Inflammatory macrophage treated with lipopolysaccharide for 1 hour (primary cell): ENCODE measurements at places on chromosomes 6 and 20.

- no peak for DNase-seq
Observed at GRCh38 chr6:64146876-64147275, 511.3 kb downstream of the PHF3 start.

GRCh38 chr6:21201187-21201586 lies 392.4 kb upstream of the SOX4 start:
- DNase-seq, result no peak

DNA sequence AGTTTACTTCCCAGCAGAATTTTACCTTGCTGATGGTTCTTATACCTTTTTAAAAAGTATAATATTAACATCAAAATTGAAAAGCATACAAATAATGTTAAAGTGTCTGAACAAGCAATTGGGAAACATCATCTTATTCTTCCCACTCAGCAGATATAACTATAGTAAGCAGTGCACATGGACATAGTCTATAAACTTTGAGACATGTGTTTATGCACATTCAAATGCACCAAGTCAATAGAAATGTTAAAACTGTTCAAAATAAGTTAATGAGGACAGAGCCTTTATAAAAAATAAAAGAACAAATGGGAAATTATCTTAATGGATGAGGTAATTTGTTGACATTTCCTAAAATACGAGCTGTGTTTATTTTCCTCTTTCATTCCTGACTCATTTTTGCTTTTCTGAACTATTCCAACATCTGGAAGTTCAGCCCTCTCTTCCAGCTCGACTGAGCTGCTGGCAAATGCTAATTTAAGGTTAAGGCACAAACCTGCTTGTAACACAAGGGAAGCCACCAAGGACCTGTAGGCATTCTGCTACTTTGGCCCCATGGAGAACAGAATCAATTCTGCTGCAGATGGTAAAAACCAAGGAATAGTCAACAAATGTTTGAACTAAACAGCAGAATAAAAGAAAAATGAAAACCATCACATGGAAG lies 110.3 kb upstream of the MAP3K4 start:
- DNase-seq, result no peak

DNA sequence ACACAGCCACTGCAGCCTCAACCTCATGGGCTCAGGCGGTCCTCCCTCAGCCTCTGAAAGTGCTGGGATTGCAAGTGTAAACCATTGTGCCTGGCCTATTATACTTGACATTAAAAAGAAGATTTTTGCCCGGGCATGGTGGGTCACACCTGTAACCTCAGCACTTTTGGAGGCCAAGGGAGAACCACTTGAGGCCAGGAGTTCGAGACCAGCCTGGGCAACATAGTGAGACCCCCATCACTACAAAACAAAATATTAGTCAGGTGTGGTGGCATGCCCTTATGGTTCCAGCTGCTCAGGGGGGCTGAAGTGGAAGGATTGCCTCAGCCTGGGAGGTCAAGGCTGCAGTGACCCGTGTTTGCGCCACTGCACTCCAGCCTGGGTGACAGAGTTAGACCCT lies 42.4 kb downstream of the FAM217A start:
- no peak for DNase-seq
